ENCODE measurements at places on chromosomes 5 and 9.

DNA sequence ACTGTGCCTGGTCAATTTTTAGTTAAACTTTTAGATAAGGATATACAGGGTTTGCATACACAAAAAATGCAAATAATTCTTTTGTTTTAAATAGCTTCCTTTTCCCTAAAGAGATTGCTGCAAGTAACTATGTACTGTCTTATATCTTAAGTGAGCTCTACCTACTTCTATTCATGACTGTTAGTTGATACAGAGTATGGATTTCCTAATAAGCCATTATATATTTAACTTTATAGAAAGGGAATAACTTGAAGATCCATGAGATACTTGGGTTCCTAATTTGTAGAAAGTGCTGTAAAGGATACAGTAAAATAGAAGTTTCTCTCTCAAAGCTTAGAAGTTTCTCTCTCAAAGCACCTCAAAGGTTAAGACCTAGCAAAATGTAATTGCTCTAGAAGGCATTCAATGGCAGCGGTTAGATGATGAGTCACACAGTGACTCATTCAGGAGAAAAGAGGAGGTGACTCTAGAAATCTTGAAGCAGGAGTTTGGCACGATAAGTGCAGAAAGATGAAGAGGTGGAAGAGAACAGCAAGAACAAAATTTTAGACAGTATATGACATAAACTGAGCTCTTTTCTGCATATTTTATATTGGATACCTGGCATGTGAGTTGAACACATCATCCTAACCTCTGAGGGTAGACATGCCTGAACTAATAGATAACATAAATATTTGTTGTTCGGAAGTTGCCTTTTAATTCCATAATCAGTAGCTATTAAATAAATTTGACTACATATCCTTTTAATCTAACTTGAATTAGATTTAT is 5.5 kb upstream of the DNAJC21 start:
- no peak for DNase-seq

DNA sequence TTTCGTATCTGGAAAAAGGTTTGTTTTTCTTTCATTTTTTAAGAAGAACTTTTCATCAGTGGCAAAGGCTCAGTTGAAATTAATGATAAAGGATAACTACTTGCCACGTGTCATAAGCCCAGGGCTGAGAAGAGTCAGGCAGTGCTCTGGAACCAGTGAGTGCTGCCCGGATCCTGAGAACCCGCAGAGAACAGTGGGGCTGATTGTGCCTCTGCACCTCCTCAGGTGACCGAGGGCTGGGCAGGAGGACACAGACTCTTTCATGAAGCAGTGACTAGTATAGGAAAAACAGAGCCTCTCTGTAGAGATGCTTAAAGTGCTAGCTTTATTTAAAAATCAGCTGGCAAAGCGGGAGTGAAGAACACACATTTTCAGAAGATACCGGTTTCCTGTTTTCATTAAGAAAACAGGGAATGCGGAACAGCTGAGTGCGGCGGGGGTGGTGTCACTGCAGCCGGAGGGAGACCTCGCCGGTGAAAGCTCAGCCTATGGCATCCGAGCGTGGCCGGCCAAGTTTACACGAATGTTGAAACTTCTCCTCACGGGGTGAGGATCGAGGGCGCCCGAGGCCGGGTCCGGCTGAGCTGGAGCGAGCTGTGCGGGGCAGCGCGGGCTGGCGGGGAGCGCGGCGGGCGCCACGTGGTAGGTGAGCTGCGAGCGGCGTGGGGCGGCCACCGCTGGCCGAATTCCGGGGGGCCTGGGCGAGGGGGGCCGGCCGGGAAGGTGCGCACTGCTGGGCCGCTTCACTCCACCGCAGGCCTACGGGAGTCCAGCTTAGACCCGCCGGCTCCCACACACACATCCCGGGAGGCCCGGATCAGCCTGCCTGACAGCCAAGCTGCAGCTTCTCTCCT is 134.7 kb upstream of the DMRT1 start:
- peak; percentile 70 for DNase-seq

DNA sequence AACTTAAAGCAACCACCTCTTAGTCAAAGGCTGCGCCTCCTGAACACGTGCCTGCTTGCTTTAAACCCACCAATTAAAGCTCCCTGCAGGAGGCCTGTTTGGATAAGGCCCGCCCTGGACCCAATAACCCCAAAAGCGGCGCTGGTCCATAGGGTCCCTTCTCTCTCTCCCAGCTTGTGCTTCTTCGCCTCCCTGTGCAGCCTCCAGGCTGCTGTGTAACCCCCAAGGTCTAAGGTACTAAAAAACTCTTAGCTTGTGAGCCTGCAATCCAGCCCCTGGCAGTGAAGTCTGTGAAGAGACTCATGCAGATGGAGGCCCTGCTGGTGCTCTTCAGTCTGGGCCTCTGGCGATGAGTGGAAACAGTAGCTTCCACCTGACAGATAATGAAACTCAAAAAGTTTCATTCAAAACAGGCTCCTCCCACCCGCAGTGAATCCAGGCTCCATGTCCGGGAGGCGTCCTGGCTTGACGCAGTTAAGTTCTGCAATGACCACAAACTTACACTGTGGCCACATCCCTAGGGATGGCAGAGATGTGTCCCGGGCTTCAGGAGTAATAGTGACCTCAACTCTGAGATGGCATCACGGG is 97.3 kb downstream of the PRRT1B start:
- peak; percentile 71 for DNase-seq

- DNase-seq, result no peak
Observed at GRCh38 chr5:151121095-151121494, 36.5 kb downstream of the ANXA6 start.

DNA sequence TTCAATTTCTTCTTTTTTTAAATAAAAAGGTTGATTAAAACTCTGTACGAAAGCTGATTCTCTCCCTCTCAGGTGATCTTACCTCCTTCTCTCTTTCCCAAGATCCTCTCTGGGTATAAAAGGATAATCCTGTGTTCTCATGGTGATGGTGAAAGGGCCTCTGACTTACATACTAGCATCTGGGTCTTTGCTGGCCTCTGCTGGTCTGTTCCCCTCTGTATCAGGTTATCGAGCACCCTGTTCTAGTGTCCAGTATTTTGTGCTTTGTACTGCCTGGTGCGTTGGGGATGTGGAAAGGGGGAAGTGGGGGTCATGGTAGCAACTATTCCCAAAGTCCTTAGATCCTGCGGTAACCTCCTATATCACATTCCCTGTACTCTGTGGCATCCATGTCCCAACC is 328.9 kb downstream of the NR2F1-AS1 start:
- no peak for DNase-seq

DNA sequence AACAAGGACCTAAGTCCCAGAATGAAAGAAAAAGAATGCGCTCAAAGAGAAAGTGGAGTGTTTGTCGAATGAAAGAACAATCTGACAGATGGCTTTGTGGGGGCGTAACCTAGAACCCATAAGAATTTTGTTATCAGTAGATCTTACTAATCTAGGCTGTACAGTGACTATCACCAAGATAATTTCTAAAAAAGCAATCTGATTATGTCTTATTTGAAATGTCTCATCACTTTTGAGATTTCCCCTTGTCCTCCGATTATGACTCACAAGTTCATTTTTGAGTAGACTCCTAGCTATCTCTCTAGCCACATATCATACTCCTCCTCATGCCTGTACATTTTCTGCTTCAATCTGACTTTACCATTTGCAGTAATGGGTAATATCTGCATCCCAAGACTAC is 135.6 kb upstream of the SMARCA2 start:
- no peak for DNase-seq

GRCh38 chr9:111805830-111806241 is 11.1 kb upstream of the SHOC1 start:
- DNase-seq, result no peak

GRCh38 chr5:157116483-157116954 is 7.7 kb upstream of the HAVCR2 start:
- DNase-seq, result no peak

- DNase-seq, result no peak
Observed at GRCh38 chr5:179418972-179419371, 73.7 kb upstream of the ADAMTS2 start.

DNA sequence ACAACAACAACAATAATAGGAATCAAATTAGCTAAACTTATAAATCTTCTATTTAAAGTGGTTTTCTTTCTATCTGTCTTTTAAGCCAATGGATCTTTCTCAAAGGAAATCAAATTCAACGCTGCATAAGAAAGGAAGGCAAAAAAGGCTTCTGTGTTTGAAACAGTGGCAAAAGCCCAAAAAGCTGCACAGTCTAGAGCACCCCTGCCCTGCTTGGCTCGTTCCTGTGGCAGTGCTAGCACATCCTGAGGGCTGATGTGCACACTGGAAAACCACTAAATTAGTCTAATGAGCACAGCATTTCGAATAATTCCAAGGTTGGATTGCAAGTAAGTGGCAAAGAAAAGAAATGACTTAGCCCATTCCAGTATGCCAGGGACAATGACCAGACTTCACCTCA is 80.7 kb downstream of the AP3B1 start:
- no peak for DNase-seq

GRCh38 chr9:124353811-124354274 is 61.4 kb downstream of the PSMB7 start:
- DNase-seq, result no peak

DNA sequence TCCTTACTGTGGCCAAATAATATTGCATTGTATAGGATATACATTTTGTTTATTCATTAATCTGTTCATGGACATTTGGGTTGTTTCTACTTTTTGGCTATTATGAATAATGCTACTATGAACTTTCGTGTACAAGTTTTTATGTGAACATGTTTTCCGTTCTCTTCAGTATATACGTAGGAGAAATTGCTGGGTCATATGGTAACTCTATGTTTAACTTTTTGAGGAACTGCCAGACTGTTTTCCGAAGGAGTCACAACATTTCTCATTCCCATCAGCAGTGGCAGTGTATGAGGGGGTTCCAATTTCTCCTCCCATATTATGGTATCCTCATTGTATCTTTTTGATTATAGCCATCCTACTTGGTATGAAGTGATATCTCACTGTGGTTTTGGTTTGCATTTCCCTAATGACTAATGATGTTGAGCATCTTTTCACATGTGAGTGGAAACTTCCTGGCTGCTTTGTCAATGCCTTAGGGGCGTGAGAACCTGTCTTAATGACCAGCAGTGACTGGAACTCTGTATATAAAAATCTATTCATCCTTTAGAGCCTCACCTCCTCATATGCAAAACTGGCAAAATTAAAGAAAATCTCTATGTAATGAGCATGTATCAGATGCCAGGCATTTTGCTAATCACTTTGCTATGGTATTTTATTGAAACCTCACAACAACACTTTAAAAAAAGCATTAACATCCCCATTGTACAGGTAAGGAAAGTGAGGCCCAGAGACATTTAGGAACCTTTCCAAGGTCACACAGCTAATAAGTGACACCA is 47.8 kb upstream of the TGFBR1 start:
- no peak for DNase-seq

DNA sequence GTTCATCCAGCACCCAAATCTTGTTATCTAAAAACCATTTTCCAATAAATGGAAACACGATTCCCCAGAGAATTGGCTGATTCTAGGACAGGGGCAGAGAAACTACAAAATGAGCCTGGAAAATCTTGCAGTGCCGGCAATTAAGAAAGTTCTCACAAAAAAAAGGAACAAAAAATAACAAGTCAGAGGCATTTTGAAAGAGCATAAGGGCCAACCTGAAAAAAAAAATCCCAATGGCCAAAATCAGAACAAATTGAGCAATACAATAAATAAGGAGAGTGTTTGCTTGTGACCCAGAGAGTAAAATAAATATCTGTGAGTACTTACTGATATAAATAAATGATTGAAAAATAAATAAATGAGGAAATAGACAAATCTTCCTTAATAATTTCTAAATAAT is 55.1 kb upstream of the S1PR3 start:
- DNase-seq, result no peak

- DNase-seq, result no peak
Observed at GRCh38 chr5:110544603-110545002, 181.9 kb downstream of the TMEM232 start.

GRCh38 chr9:135117281-135117680 is 29.8 kb downstream of the OLFM1 start:
- DNase-seq, result no peak

GRCh38 chr9:18490641-18491370 is 16.9 kb downstream of the ADAMTSL1 start:
- no peak for DNase-seq

GRCh38 chr5:158435161-158435616 is 576.2 kb upstream of the CLINT1 start:
- no peak for DNase-seq

- DNase-seq, result no peak
Observed at GRCh38 chr5:16461782-16462181, 3.8 kb downstream of the ZNF622 start.

DNA sequence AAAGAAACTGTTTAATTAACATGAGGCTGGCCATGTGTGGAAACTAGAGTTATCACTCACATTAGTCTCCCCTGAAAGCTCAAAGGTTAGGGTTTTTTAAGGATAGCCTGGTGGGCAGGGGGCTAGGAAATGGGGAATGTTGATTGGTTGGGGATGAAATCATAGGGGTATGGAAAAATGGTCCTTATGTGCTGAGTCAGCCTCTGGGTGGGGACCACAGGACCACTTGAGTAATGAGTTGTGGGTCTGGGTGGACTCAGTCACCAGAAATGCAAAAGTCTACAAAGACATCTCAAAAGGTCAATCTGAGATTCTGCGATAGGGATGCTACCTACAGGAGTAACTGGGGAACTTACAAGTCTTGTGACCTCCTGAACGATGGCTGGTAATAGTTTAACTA is 362.8 kb downstream of the DMAC1 start:
- DNase-seq, result no peak

DNA sequence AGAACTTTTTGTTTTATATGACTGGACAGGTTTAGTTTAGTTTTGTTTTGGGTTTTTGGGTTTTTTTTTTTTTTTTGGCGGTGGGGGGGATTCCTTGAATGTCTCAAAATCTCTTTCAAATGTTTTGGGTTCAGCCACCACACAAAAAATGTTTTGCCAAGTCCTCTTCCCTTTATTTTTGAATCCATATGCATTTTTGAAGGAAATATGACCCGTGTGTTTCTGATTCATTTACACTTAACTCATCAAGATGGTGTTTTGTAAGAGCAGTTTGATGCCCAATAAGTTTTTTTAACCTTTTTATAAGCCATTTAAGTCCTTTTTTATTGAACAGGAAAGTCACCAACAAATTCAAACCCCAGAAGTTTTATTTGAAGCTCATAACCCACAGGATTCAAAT is 209.8 kb downstream of the CWC27 start:
- no peak for DNase-seq

- no peak for DNase-seq
Observed at GRCh38 chr9:124124729-124125650, 113.4 kb downstream of the LHX2 start.

DNA sequence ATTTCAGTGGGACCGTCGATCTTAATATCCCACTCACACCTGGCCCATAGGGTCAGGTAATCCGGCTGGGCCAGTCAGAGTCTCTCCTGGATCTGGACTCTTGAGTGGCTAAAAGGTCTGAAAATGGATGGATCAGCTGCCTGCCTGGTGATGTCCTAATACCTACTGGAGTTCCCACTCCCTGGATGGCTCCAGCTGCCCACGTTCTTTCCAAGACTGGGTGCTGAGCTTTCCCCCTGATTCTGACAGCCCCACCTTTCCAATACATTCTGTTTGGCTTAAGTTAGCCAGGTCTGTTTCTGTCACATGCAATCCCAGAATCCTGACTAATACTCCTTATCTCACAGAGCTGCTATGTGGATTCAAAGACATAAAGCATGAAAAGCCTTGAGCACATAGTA is 10.2 kb downstream of the SH3PXD2B start:
- no peak for DNase-seq

All from activated CD8-positive, alpha-beta memory T cell treated with anti-CD3 and anti-CD28 coated beads, Interleukin-2, amount 50 U/mL, for 48 hours (primary cell).